ENCODE measurements at places on chromosomes 6 and 20. TPM values are rescaled to one million over a fixed set of nuclear protein-coding genes. Genes with fewer than 3 reads are reported as not detected.

Gene FKBP1C
- 0.25 TPM for total RNA-seq

GRCh38 chr20:45037635-45038034 lies 63.3 kb downstream of the KCNS1 start:
- DNase-seq = no peak

Gene DSP
- total RNA-seq = 471 TPM

Gene CDH4
- total RNA-seq = not detected

DNA sequence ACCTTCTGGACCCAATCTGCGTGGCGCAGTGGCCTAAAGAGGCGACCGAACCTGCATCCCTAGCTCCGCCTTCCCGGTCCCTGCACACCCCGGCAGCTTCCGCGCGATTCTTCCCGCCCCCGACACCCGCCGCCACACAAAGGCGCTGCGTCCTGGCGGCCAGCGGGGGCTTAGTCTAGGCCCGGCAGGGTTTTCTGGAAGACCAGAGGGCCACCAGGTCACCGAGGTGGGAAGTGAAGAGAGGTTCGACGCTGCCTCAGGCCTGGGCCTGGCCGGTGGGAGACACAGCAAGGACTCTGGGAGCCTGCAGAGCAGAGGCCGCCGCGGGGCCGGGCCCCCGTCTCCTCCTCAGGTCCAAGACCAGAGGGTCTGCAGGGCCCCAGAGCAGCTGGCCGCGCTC lies 154.9 kb downstream of the OR2B2 start:
- DNase-seq = peak; percentile 34

- DNase-seq = no peak
Observed at GRCh38 chr6:18451756-18452155, 64.6 kb downstream of the RNF144B start.

- DNase-seq = no peak
Observed at GRCh38 chr6:121664158-121664557, 228.7 kb downstream of the GJA1 start.

Gene SLC22A7
- total RNA-seq = not detected

DNA sequence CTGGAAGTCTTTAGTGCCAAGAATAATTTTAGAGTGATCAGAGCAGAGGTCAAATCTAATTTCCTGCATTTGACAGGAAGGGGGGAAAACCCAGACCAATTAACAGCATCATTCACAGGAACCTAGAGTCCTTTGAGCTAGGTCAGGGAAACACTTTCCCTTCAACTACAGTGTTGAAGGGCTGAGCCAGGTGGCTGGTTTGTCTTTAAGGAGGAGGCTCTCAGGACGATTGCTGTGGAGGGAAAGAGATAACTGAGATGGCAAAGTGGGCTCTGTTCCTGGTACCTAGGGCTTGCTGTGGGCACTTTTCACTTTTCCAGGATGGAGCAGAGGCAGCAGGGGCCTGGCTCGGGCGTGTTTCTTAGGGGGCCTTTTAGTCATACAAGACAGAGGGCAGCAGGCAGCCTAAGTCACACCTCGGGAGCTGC lies 111.9 kb downstream of the SCML4 start:
- no peak for DNase-seq

DNA sequence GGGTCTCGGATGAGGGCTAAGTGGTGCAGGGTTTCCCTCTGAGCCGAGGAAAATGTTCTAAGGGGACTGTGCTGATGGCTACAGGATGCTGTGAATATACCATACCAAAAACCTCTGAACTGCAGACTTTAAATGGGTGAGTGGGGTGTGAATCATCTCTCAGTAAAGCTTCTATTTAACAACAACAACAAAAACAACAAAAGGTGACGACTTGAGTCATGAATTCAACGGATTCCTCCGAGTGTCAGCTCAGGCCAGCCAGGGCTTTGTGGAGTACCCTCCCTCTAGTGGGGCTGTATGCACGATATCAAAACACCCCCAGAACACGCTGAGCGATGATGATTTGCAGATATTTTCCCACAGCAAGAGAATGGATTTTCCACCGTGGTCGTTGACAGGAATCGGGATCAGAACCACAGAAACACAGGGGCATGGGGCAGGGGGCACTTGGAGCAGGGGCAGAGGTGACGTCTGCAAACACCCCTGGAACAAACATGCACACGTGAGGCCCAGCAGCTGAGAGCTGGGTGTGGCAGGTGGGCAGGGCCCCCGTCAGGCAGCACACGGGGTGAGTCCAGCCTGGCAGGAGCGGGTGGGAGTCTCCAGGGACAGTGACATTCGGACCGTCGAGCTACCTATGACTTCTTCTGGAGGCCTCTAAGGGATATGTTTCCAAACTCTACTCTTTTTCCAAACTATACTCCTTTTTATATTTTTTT lies 38.6 kb downstream of the SLC2A4RG start:
- DNase-seq = no peak

Gene GOPC
- 28.8 TPM for total RNA-seq
